ENCODE measurements at places on chromosomes 1 and 21.

DNA sequence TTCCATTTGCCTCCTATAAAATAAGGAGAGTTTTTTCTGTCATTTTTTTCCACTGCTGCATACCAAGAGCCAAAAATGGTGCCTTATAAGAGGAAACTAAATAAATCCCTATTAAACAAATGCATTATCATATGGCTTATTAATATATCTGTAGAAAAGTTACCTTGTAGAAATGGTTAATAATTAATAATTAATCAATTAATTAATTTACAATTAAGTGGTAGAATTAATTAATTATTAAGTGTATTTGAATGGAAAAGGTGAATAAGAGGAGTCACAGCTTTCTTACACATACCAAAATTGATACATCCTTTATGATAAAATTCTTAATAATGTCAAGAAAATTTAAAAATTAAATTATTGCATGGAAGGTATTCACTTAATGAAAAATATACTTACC, 35.6 kb upstream of the RGS18 start:
- DNase-seq = no peak

DNA sequence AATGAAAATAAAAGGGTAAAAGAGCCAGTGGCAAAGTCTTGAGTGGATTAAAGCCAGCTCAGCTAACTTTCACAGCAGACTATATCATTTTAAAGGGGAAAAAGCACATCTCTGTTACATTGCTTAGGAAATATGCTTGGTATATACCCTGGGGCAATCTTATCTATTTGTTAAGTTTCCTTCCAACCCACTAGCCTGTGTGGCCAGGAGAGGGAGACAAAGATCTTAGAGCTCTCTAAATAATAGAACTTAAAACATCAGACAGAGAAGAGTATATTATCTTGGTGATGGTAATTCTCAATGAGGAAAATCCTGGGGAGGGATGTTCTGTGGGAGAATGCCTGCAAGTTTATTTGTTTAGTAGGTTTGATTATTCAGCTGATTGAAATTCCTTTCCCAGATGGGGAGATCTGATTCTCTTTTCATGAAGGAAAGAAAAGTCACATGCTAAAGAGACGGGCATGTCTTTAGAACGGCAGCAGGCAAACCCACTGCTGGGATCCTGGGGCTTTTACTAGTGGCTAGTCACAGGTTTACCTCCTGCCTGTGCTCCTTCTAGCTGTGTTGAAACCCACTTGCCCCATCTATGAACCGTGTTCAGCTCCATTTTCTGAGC, 3.6 kb downstream of the KCNE2 start:
- DNase-seq = peak; percentile 32

DNA sequence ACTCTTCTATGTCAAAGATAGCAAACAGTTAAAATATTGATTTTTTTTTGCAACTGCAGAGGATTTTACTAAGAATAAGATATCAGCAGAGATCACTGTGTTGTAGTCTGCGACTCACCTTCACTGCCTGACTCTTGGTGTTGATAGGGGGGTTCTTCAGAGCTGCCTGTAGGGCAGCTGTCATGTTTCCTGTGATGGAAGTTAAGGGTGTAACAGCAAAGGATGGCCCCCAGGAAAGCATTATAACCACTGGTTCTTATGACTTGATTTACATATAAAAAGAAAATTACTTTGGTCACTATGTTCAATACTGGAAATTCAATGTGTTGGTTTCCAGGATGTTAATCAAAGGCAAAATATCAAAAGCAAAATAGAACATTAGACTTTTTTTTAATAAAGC, 2.6 kb downstream of the ARPC5 start:
- no peak for DNase-seq

- no peak for DNase-seq
Observed at GRCh38 chr21:37967036-37967435, 50.8 kb upstream of the KCNJ6 start.

- no peak for DNase-seq
Observed at GRCh38 chr1:31381394-31382294, 8.8 kb upstream of the FABP3 start.

DNA sequence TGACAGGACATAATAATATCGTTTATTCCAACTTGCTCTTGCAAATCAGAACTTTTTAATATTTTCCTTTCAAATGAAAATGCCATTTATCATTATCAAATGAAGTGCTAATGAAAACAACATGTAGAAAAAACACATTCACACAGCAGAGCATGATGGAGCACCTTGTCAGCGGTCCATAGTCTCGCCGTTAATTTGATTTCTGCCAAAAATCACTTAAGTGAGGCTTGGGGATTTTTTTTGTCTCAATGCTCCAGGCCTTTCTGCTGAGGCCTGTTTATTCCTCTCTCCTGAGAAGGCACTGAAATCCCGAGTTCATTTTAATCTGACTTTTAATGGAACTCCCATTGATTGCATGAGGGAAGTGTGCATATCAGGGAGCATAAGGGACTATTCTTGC, 122.5 kb downstream of the ELAVL4 start:
- DNase-seq = no peak

- DNase-seq = no peak
Observed at GRCh38 chr1:240508201-240508600, 103.8 kb downstream of the GREM2 start.

DNA sequence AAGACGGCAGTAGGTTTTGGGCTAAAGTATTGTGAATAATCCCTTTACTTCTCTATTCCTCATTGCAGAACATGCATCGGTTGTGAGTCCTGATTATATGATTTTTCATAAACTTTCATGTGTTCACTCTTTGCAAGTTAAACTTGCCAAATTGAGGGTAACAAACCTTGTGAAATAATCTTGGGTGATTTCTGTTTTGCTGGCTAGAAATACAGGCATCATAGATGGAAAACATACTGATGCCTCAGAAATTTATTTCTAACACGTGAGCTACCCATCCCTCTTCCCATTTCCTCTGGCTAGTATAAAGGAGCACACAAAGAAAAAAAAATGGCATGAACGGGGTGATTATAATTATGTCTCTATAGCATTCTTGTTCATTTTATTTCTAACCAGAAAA, 39.6 kb downstream of the RGS5 start:
- no peak for DNase-seq

DNA sequence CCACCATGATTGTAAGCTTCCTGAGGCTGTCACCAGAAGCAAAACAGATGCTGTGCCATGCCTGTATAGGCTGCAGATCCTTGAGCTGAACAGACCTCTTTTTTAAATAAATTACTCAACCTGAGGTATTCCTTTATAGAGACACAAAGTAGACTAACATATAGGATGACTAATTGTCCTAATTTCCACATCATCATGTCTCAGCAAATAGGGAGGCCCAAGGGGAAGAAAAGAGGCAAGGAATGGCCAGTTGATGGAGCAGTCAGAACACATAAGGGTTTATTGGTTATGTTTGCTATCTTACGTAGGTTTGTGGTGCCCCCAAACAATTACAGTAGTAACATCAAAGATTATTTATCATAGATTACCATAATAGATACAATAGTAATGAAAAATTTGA, 126.2 kb downstream of the RASAL2 start:
- no peak for DNase-seq

- DNase-seq = no peak
Observed at GRCh38 chr1:155698382-155699038, 9.6 kb downstream of the DAP3 start.

DNA sequence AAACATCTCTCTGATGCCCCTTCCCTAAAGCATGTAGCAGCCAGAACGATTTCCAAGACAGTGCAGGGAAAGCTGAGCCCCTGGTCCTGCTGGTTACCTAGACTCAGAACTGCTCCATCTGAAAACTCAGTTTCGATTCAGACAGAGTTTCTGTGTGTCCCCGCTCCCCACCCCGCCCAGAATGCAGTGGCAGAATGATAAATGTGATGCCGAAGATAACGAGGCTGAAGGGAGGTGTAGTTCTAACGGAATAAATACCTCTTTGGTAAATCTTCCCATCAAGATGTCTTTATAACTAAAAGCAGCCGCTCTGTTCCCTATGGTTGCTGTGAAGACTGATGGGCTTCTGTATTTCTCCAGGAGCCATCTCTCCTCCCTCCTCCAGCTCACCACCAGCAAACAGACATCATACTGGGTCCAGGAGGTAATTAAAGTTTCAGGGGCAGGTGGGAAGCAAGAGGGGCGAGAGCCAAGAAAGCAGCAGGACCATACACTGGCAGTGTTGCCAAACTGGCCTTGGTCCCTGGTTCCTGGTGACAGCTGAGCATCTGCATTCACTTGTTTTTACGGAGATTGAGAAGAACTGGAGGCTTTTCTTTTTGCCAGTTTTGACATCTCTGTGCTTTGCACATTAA, 76.9 kb downstream of the DDX20 start:
- DNase-seq = no peak

GRCh38 chr1:67514300-67514699, 84.1 kb upstream of the SERBP1 start:
- DNase-seq = no peak

- DNase-seq = no peak
Observed at GRCh38 chr1:58395355-58395754, 151.2 kb downstream of the OMA1 start.

DNA sequence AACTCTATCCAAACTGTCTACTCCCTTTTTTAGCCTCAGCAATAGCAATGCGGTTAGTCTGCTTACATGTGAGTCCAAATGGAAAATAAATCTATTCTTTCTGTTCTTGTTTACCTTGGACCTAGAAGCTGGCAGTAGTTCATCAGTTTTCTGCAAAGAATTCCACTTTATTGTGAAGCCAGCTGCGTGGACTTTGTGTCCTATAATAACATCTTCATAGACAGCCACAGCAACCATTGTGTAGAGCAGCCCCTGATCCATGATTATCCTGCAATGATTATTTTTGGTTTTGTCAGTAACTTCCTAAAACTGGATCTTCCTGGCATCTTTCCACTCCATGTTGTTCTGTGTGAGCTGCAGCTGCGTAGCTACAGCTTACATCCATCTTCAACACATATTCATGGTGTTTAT, 408.7 kb downstream of the NUF2 start:
- DNase-seq = peak; percentile 3

DNA sequence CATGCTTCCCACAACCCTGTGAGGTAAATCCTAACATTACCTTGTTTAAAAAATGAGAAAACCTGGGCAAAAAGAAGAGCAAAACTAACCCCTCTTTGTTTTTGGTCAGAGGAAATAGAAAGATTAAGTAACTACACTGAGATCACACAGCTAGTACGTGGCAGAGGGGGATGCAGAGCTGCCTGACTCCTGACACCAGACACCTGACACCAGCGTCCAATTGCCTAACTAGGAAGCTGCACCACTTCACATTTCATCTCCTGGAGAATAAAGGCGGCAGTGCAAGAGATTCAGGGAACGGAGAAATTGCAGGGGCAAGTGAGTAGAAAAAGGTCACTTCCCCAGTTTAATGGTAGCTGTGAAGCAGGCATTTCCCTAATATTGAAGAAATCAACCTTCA, 229.3 kb upstream of the PTBP2 start:
- DNase-seq = peak; percentile 78

GRCh38 chr1:31834501-31834900, 18.7 kb upstream of the SPOCD1 start:
- no peak for DNase-seq

GRCh38 chr1:37096523-37096922, 62.2 kb upstream of the GRIK3 start:
- DNase-seq = peak; percentile 45

DNA sequence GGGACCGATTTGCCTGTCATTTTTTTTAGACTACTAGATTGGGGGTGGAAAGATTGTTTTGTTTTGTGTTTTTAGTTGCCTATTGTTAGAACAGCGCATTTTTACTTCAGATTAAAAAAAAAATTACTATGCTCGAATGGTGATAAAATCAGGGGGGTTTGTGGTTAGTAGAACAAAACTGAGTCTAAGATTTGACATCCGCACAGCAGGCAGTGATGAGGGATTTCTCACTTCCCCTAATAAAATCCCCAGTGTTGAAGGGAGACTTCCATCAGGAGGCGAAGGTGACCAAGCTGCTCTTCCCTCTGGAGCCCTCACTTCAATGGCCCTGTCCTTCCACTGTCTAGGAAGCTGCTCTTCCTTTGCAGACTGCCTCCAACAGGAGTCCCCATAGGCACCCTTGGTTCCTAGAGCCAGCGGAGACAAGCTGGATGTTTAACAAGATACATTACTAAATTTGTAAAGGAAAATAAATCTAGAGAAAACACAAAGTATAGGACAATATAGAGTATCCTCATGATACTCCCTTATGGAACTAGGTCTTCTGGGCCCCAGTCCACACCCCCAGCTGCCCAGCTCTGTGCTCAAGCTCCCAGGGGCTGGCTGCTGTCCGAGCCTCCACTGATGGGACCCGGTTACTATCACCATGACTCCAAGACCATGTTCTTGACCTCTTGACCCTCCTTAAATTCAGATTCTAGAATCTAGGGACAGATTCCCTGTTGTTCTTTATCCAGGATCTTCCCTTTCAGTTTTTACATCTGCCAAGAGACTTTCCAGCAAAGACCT, 31.0 kb downstream of the TENT5C start:
- no peak for DNase-seq

DNA sequence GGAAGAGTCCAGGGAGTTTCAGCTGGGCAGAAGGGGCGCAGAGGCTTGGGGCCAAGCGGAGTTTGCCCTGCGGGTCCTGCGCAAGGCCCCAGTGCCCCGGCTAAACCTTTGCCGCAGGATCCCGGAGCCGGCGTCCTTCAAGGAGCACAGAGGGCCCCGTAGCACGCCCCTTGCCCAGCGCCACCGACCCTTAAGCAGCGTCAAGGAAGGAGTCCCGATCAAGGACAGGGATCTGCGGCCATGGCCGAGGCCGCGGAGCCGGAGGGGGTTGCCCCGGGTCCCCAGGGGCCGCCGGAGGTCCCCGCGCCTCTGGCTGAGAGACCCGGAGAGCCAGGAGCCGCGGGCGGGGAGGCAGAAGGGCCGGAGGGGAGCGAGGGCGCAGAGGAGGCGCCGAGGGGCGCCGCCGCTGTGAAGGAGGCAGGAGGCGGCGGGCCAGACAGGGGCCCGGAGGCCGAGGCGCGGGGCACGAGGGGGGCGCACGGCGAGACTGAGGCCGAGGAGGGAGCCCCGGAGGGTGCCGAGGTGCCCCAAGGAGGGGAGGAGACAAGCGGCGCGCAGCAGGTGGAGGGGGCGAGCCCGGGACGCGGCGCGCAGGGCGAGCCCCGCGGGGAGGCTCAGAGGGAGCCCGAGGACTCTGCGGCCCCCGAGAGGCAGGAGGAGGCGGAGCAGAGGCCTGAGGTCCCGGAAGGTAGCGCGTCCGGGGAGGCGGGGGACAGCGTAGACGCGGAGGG, 520 bp downstream of the CLIC6 start:
- DNase-seq = no peak

GRCh38 chr1:236301080-236301957, 19.6 kb upstream of the ERO1B start:
- peak; percentile 33 for DNase-seq

GRCh38 chr21:36550761-36551160, 70.8 kb upstream of the CLDN14 start:
- DNase-seq = no peak

GRCh38 chr1:47219001-47219400, 13.0 kb downstream of the TAL1 start:
- DNase-seq = no peak

DNA sequence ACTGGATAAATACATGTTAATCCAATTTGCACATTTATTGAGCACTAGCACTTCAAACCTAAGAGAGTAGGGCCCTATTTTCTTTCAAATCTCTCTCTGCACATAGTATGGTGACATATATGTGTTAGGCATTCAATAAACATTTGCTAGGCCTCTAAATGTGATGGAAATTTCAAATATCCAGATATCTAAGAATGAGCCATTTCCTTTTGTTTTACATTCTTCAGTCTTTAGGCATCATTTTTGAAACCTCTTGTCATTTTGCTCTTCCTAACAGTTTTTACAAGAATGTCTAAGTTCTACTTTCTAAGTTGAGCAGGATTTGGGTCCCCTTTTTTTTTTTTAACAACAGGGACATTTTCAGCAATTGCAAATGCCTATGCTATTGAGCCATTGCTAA, 395.7 kb upstream of the ST6GALNAC5 start:
- no peak for DNase-seq

GRCh38 chr1:160309185-160309557, 24.2 kb upstream of the PEX19 start:
- DNase-seq = no peak
